ENCODE measurements at places on chromosomes 6 and 20.

- no peaks in the 10 kb centered on the region for H3K27me3 ChIP-seq
- H3K4me1 ChIP-seq, result no peaks in the 10 kb centered on the region
- DNase-seq, result no peak
These were observed 127.4 kb downstream of the C6orf118 start for GRCh38 chr6:165181951-165182414.

GRCh38 chr6:73580247-73581149 is 59.7 kb upstream of the EEF1A1 start:
- H3K4me3 ChIP-seq, result peak overlapping the region; percentile 60
- peak overlapping the region; percentile 99 for H3K27ac ChIP-seq
- H3K27me3 ChIP-seq, result no peaks in the 10 kb centered on the region
- peak; percentile 89 for DNase-seq
- peaks cover 29% of the 10 kb centered on the region for H3K4me1 ChIP-seq
- peaks cover 5% of the 10 kb centered on the region for H3K36me3 ChIP-seq

DNA sequence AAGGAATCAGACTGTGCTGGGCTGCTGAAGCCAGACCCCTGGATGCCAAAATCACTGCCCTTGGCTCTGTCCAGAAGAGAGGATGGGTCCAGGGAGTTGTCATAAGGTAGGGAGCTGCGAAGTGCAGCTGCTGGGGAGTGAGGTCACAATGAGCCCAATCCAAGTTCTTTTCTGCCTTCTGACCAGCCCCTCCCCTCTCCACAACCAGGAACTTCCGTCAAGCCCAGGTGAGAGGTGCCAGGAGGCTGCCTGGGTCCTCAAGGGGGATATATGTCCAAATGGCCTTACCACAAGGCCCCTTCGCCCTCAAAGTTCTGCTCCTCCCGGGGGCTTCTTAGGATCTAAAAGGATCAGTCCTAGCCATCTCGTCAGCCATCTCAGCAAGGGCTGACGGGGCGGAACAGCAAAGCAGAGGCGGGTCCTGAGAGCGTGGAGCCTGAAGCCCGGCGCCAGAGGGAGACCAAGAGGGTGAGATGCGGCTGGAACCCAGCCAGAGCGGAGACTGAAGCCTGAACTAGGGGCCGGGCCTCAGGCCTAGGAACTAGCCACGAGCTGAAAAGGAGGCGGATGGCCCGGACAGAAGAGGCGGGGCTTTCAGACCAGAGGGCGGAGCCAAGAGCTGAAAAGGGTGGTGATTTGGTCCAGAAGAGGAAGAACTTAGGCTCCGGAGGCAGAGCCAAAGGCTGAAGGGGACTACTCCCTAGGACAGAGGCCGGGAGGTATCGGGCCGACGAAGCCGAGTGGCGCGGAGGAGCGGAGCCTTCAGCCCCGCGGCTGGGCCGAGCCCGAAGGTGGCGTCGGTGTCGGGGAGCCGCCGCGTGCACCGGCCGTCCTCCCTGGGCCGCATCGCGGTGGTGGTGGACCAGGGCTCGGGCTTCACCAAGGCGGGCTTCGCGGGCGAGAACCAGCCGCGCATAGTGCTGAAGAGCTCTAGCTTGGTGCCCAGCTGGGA is at the start of gene ACTL10:
TSS of gene ACTL10 (plus strand) at position 651 of the 952 bp plus-strand sequence. CDS start 555 bp downstream, outside the sequence.
- H3K27ac ChIP-seq, result peak within 1 kb of the TSS; percentile 90
- H3K36me3 ChIP-seq, result peaks cover 5% of the 10 kb centered on the region
- H3K4me3 ChIP-seq, result peak within 1 kb of the TSS; percentile 75
- H3K4me1 ChIP-seq, result peaks cover 31% of the 10 kb centered on the region
- H3K27me3 ChIP-seq, result no peaks in the 10 kb centered on the region

- no peak for DNase-seq
- H3K27ac ChIP-seq, result no peak overlapping the region
- peaks cover 36% of the 10 kb centered on the region for H3K36me3 ChIP-seq
- H3K4me1 ChIP-seq, result peaks cover 37% of the 10 kb centered on the region
- H3K4me3 ChIP-seq, result no peak overlapping the region
These were observed 50.0 kb downstream of the SCAF8 start for GRCh38 chr6:154783229-154783628.

DNA sequence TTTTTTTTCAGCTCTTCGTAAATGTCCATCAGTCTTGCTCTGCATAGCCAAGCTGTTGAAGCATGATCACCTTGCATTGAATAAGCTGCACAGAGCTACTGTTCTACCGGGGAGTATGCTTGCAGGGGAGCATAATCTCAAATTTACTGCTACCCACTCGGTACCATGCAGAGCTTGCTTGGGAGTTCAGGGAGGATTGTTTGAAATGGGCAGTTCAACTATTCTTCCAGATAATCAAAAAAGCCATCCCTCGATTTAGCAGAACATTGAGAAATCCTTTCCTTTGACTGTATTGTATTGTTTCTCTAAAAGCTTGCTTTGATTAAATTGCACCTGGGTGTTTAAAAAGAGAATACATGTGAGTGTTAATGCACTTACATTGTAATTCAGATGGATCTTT is 332.6 kb downstream of the UTRN start:
- peaks cover 16% of the 10 kb centered on the region for H3K4me1 ChIP-seq
- no peak overlapping the region for H3K4me3 ChIP-seq
- H3K27ac ChIP-seq, result no peak overlapping the region
- no peaks in the 10 kb centered on the region for H3K36me3 ChIP-seq
- no peaks in the 10 kb centered on the region for H3K27me3 ChIP-seq

DNA sequence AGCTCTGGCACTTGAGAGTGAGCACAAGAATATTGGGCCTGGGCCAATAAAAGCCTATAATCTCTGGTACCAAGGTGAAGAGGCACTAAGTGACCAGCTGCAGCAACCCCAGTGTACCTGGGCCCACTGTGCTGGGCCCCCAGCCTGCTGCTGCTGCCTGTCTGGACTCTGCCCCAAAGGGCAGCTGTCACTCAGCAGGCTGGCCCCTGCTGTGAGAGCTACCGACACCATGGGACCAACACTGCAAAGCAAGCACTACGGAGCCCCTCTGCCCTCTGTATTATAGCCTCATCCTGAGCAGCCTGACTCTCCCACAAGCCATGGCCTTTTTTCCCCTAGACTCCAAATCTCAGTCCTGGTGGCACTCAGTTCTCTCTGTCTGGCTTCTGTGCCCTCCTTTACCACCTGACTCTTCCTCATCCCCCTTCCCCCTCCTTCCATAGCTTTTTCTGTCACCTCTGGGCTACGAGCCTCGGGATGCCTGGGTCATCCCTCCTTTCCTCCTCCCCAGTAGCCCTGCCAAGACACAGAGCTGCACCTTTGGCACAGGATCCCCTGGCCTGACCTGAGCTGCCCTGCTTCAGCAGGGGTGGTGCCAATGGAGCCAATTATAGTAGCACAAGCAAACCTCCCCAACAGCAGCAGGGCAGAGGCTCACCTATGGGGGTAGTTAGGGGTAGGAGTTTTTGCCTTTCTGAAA is 14.2 kb downstream of the RRP36 start:
- no peak overlapping the region for H3K4me3 ChIP-seq
- no peak overlapping the region for H3K27ac ChIP-seq
- H3K36me3 ChIP-seq, result peaks cover 27% of the 10 kb centered on the region
- H3K27me3 ChIP-seq, result no peaks in the 10 kb centered on the region

All from activated CD4-positive, alpha-beta T cell treated with anti-CD3 and anti-CD28 coated beads for 36 hours (primary cell).